ENCODE measurements at places on chromosomes 4 and X.

DNA sequence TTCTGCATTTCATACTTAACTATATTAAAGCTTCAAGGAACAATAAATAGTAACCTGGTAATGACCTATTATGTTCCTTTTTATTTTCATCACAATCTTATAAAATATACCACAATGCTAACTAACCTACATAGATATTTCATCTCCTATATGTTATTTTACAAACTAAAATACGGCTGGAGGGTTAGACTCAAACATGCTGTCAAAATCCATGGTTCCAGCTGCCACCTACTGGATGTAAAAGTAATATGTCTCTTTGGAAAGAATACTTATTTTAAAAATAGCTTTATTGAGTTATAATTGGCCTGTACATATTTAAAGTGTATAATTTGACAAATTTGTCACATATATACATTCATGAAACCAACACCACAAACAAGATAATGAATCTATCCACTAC, 15.0 kb downstream of the RGN start:
- DNase-seq, result no peak

DNA sequence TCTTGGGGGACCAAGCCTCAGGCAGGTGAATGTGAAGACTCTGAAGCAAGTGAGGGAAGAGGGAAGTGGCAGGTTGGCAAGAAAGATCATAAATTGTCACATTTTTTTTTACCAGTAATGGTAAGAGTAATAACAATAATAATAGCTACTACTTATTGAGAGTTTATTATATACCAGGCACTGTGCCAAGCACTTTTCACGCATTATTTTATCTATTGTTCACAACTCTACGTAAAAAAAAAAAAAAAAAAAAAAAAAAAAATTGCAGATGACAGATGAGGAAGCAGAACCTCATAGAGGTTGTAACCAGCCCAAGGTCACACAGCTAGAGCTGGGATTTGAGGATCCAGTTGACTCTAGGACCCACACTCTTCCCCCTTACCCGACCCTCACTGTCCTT, 40.9 kb downstream of the TSC22D3 start:
- no peak for DNase-seq

DNA sequence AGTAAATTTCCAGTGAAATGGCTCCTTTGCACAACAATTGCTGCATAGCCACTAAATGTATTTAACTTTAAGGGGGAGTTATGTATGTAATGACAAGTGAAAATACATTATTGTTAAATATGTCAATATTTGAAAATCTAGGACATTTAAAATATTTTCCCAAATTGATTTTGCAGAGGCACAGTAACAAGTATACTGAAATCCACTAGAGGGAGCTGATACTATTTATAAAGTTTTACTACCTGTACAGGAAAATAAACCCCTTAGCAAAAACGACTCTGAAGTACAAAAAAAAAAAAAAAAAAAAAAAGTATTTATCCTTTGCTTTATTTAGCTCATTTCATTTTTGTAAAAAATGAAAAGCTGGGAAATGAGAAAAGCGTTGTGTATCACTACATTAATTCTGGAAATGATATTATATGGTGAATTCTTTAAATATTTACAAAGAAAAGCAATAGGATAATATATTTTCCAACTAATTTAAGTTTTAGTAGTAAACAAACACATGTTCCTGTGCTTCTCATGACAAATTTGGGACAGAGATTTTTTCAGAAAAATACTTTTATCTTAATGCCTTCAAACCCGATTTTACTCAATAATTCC, 727.7 kb downstream of the DMD start:
- no peak for DNase-seq

- DNase-seq, result no peak
These were observed 103.4 kb upstream of the HS3ST1 start for GRCh38 chr4:11532138-11532537.

DNA sequence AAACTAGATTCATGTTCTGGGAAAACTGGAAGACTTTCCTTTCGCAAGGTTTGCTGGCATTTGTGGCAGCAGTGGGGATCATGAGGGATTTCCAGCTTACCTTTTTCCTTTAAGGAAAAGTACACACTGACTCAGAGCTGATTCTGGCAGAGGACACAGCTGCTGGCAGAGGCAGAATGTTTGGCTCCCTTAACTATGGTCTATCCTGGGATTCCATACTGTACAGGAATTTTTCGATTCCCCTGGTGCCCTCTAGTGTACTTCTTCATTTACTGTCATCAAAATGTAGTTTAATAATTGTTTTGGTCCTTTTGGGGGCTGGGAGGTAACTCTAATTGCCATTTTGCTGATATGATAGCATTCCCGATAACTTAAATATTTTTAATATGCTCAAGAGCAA, 152.7 kb downstream of the GABRG1 start:
- no peak for DNase-seq

GRCh38 chr4:26176598-26177149, 144.1 kb upstream of the RBPJ start:
- DNase-seq, result no peak

- peak; percentile 61 for DNase-seq
These were observed 31.0 kb downstream of the TMEM131L start for GRCh38 chr4:153497091-153497531.

GRCh38 chr4:112182604-112183003, 37.4 kb downstream of the FAM241A start:
- no peak for DNase-seq

- peak; percentile 45 for DNase-seq
These were observed at the start of gene SOWAHD for GRCh38 chrX:119757979-119758730. SOWAHD (plus strand) TSS chrX:119758588; CDS start chrX:119758668, 80 bp downstream.

DNA sequence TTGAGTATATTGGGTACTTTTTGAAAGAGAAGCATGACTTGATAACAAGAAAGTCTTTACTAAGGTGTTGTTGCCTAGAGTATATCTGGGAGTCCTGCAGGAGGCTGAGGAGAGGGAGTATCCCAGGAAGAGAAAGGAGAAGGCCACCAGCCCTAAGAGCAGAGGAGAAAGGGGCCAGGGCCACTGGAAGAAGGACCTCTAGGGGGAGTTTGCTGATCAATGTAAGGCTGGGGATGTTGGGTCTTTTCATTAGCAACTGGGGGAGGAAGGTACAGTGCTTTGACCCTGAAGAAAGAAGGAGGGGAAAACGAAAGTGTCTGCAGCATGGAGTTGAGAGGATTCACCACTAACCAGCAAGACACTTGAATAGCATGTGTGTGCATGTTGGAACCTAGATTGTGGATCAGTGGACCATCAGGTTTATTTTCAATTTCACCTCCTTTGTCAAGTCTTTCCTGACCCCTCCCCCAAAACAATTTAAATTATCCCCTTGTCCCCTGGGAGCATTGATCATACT, 4.5 kb downstream of the SMIM9 start:
- no peak for DNase-seq

GRCh38 chrX:413322-414201, 26.9 kb upstream of the PPP2R3B start:
- DNase-seq, result no peak

DNA sequence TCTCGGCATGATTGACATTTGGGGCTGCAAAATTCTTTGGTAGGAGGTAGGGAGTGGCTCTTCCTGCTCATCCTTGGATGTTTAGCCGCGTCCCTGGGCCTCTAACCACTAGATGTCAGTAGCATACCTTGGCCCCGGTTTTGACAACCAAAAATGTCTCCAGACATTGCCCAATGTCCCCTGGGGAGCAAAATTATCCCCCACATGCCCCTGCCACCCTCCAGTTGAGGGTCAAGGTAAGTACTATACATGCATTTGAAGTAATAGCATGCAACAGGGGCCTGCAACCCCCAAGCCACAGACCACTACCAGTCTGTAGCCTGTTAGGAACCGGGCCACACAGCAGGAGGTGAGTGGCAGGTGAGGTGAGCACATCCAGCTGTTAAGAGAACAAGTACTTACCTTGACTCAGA, 17.6 kb upstream of the KIAA1210 start:
- DNase-seq, result no peak

DNA sequence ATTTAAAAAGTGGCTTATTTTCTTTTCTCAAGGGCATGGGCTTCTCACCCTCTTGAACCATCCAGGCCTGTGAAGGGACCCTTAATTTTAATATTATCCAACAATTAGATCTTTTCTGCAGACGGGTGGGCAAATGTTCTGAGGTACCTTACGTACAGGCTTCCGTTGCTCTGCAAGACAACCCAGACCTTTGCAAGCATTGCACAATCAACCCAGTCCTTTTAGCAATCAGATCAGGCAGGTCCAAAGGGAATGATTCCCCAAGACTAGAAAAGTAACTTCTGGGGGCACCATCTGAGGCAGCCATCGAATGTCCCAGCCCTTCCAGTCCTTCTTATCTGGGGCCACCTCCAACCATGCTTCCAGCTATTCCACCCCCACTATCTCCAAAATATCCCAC, 67.3 kb upstream of the TACR3 start:
- no peak for DNase-seq

GRCh38 chrX:1385253-1386223, 6.4 kb downstream of the SLC25A6 start:
- DNase-seq, result no peak

DNA sequence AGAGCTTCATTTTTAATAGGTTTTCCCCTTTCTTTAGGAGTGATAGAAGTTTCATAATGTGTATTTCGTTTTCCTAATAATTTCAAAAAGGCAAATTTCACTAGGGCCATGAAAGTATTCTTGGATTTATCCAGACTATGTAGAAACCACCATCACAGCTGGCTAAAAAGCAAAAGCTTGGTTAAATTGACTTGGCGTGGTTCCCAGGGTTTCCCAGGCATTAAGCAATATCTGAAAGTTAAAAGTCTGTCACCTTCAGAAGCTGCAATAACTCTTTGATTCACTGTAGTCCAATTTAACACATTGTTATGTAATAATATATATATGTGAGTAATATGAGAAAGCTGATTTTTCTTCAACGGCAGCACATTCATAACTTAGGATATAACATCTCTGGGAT, 38.3 kb downstream of the NDNF start:
- no peak for DNase-seq

DNA sequence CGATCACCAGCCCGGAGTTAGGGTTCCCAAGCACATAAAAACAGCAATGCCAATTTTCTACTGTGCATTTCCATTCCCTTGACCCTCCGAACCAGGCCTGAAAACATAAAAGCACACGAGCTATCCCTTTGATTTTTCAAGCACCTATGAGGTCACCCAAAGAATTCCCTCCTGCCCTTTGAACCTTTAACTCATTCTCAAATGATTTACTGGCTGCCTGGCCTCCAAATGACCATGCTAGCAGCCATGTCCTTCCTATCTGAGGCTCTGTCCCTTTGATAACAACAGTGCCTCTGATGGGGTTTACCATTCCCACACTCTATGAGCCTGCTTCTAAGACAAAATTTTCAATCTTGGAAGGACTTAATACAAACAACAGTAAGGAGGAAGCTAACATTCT, 15.2 kb downstream of the SHROOM4 start:
- DNase-seq, result no peak

DNA sequence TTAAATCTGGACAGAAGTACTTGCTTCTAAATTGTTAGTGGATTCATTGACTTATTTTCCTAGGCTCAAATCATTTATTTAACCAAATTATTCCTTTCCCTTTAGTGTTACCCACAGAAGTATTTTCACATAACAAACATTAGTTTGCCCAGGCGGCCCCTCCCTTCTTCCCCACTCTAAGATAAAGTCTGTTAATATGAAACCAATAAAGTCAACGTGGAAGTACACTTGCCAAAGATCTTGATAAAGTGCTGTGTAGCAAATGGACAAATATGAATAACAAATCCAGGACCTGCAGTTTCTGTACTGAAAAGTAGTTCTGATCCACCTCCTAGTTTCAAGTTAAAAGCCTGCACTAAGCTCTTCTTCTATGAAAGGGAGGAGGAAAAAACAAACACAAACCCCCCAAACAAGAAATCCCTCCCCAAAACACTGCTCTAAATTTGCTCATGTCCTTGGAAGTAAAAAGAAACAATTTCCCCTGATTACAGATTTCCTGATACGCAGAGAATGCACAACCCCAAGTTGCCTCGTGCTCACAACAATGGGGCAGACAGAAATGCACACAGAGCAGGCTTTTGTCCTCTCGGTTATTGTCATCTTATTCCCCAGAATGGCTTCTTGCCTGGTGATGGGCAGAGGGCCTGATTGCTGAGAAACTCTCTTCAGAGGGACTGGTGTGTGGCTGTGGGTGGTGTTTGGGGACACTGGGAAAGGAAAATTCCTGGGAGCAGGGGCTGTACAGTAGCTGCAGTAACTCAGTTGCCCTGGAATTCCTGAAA, 23.2 kb downstream of the TMSB4X start:
- DNase-seq, result no peak

DNA sequence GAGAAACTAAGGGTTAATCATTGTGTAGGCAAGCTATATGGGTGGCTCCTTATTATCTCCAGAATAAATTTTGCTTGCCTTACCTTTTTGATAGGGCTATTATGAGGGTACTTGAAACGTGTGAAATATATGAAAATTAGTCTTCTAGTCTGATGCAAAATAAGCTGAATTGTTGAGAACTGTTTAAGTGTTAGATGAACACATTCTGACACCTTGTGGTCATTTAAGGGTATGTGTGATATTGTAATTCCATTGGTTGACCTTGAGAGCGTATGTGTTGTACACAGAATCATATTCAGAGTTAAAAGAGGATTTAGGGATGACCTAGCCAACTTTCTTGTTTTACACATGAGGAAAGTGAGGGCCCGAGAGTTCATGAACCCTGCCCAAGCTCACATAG, 44.6 kb upstream of the LINC00632 start:
- DNase-seq, result no peak

DNA sequence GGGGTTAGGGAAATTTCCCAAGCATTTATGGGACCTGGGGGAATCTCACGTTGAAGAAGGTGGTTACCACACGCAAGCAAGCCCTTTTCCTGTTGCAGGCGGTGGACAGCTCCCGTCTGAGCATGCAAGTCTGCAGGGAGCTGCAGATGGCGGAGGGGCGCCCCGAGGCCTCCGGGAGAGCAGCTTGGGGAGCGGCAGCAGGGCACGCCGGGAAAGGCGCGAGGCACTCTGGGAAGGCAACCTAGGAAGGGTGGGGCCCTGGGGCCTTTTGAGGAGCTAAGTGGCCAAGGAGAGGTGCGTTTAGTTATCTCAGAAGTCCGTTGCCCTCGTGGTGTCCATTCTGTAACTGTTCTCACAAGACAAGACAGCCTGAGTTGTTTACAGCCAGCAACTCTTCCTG, 57.0 kb upstream of the SLC25A4 start:
- no peak for DNase-seq

DNA sequence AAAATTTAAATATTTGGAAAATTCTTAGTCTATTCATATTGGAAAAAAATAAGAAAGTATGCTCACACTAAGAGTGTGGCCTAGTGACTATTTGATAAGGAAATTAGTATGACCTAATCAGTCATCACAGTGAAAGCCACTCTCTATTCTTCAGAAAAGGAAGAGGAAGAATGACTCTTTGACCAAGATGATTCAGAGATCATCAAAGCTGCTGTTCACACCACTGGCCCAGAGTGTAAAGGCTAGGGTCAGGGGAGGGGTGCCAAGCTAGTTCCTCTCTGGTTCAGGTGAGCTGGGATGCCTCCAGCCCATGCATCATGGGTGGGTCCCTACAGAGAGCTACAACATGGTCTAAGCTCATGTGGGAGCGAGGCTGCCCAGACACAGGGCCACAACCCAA, 396.9 kb upstream of the NDST3 start:
- no peak for DNase-seq

- no peak for DNase-seq
These were observed 47.1 kb downstream of the PCDH7 start for GRCh38 chr4:30767147-30767845.
